ENCODE measurements at places on chromosomes 3 and 15. TPM values are rescaled to one million over a fixed set of nuclear protein-coding genes. Genes with fewer than 3 reads are reported as not detected.

DNA sequence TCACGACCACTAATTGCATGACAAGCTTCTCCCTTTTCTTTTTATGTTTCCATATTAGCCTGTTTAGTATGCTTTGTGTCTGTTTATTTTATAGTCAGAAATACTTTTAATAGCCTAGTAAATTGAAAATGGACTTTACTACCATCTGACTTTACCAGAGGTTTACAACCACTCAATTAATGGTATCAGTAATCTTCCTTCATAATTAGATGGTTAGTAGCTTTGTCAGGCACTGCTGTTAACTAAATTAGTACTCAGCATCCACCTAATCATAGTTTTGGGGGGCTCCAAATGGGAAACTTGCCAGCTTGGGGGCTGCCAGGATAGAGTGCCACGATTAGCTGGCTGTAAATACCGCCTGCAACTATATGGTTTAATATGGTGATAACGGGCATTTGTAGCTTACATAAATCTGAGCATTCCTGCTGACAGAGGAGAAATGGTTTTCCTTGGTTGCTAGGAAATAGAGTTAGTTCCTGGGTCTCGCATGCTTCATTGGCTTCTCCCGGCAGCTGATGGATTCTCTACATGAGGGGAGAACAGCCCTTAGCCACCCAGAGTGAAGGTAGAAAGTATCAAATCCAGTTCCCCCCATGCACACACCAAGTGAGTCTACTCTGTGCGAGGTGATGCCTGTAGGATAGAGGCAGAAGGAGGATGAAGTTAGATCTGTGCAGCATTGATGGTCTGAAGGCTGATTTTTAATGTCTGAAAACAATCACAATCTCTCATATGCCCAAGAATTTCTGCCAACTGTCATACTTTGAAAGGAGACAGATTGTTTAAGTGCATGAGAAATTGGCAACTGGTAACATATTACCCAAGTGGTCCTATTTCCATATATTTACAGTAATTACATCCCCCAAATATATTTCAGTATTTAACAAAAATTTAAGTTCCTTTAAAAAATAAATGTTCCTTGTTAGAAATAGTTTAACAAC is 326.6 kb upstream of the PROK2 start:
- no peak overlapping the region for H3K4me3 ChIP-seq
- DNase-seq = no peak
- H3K4me1 ChIP-seq = no peaks in the 10 kb centered on the region
- H3K27ac ChIP-seq = no peak overlapping the region

RBP2 gene
- total RNA-seq = not detected

GRCh38 chr3:29091599-29092189 is 189.2 kb upstream of the RBMS3 start:
- H3K4me3 ChIP-seq = no peak overlapping the region
- DNase-seq = no peak
- H3K4me1 ChIP-seq = peaks cover 5% of the 10 kb centered on the region
- no peak overlapping the region for H3K27ac ChIP-seq

DNA sequence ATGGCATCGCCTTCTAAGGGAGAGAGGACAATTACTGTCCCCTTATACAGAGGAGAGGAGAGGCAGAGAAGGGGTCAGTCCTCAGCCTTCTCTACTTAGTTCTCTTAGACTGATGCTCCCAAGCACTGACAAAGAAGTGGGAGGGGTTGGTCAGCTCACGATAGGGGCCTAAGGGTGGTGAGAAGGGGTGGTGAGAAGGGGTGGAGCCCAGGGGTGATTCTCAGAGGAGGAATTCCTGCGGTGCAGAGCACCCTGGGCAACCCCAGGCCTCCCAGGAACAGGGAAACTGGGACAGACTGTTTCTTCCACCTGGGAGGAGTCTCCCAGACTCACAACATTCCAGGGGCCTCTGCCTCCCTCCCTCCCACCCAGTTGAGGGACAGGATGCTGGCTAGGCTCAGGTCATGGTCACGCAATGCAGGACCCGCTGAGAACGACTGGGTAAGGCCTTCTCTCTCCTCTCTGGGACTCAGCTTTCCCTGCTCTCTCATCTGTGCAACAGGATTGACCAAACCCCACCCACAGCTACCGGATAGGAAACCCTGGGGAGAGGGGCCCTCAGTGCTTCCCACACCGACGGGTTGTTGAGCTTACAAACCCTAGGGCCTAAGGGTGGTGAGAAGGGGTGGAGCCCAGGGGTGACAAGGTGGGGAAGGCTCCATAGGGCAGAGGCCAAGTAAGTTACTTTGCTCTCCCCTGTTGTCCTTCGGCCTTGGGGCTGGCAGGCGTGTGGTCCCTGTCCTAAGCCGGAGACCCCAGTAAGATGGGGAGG is 1.5 kb downstream of the TPRA1 start:
- no peak overlapping the region for H3K27ac ChIP-seq
- no peaks in the 10 kb centered on the region for H3K27me3 ChIP-seq
- no peaks in the 10 kb centered on the region for H3K4me1 ChIP-seq
- no peaks in the 10 kb centered on the region for H3K36me3 ChIP-seq
- DNase-seq = no peak

DNA sequence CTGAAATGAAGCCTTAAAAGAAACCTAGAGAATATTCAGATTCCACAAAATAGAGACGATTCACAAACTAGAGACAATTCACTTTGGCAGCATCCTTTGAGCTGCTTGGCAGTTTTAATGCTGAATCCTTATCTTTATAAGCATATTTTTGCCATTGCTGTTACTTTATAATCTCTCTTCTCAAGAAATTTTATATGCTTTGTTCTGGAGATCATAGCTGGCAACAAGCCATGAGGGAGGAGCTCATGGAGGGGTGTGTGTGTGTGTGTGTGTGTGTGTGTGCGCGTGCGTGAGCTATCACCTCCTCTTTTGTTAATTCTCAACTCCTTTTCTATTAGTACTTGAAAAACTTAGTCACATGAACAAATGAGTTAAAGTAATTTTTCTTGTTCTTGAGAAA is 495.0 kb upstream of the RGMA start:
- H3K4me1 ChIP-seq = no peaks in the 10 kb centered on the region
- no peak overlapping the region for H3K27ac ChIP-seq
- H3K36me3 ChIP-seq = no peaks in the 10 kb centered on the region
- H3K4me3 ChIP-seq = no peak overlapping the region
- DNase-seq = no peak
- no peaks in the 10 kb centered on the region for H3K27me3 ChIP-seq

DNA sequence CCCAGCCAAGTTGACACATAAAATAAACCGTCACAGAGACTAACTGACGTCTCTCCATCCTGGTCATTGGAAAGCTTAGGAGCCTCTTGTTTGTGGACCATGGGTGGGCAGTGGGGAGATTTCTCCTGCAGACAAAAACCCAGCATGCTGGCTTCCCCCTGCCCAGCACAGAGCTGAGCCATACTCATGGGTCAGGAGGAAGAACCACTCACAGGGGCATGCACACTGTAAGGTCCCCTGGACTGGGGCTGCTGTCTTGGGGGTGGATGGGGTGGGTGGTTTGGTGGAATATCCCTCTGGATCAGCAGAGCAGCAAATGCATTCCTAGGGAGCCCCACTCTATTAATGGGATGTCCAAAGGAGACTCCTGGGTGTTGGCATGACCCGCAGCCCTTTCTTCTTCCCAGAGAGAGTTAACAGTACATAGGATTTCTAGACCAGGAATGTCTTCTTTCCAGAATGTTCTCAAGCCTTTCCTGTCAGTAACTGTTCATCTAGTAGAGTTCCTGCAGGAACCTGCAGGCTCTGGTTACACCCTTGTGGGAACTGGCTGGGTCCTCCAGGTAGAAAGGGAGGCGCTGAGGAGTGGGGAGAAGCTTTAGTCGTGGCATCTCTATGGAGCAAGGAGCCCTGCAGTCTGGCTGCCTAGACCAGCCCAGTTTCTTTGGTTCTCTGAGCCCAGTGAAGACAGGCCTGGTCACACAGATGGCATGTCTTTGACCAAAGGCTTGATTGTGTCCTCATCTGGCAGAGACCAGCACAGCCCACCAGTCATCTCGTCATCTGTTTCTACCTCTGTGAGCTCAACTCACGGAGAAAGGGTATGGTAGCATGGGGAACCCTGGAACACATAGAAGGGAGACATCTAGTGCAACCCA is 73.4 kb upstream of the PRR23C start:
- no peak for DNase-seq
- no peaks in the 10 kb centered on the region for H3K27me3 ChIP-seq
- no peak overlapping the region for H3K4me3 ChIP-seq
- no peak overlapping the region for H3K27ac ChIP-seq
- H3K36me3 ChIP-seq = no peaks in the 10 kb centered on the region

PROK2 gene
- total RNA-seq = 1.8 TPM

GRCh38 chr3:23094890-23095462 is 108.2 kb upstream of the UBE2E2 start:
- no peaks in the 10 kb centered on the region for H3K36me3 ChIP-seq
- H3K27me3 ChIP-seq = no peaks in the 10 kb centered on the region
- H3K4me1 ChIP-seq = no peaks in the 10 kb centered on the region
- no peak overlapping the region for H3K4me3 ChIP-seq

MAP1A gene
- total RNA-seq = 49.3 TPM

SHF gene
- 19.0 TPM for total RNA-seq

GRCh38 chr3:195156286-195156890 is 114.6 kb downstream of the XXYLT1 start:
- no peaks in the 10 kb centered on the region for H3K4me1 ChIP-seq
- no peak for DNase-seq
- H3K27ac ChIP-seq = no peak overlapping the region

- H3K27ac ChIP-seq = no peak overlapping the region
- no peaks in the 10 kb centered on the region for H3K36me3 ChIP-seq
- no peak for DNase-seq
Measured at GRCh38 chr3:45762647-45763302, 33.6 kb downstream of the SLC6A20 start.

Measured in aorta (tissue), 5 donors.